ENCODE measurements at places on chromosomes 1 and 21. TPM values are rescaled to one million over a fixed set of nuclear protein-coding genes. Genes with fewer than 3 reads are reported as not detected.

Gene LRRC38
- total RNA-seq, result 0.06 TPM

Gene ACOT11
- total RNA-seq, result 2.6 TPM

Gene CFAP141
- total RNA-seq, result not detected

Gene KLHDC7A
- 1.1 TPM for total RNA-seq

Gene OR2T33
- not detected for total RNA-seq

Gene TMEM240
- 0.24 TPM for total RNA-seq

Gene LCE1B
- total RNA-seq, result not detected

Gene SLC45A3
- total RNA-seq, result 3.8 TPM

Gene RBBP5
- total RNA-seq, result 14.5 TPM

Gene COL6A1
- total RNA-seq, result 24.0 TPM

Gene TLCD4
- total RNA-seq, result 6.3 TPM

Gene PIGR
- total RNA-seq, result not detected

Gene AIDA
- total RNA-seq, result 72.9 TPM

Gene F5
- total RNA-seq, result 0.09 TPM

Gene GUCA2A
- total RNA-seq, result not detected

Gene C1orf105
- not detected for total RNA-seq

Gene C8B
- total RNA-seq, result not detected

Gene PGLYRP3
- total RNA-seq, result not detected

Gene VHLL
- not detected for total RNA-seq

Gene KRTAP13-1
- not detected for total RNA-seq

Gene AMY1A
- not detected for total RNA-seq

Gene PFKFB2
- total RNA-seq, result 5.3 TPM

Gene C1orf21
- 8.2 TPM for total RNA-seq

Gene CFAP74
- 0.08 TPM for total RNA-seq

Gene AIM2
- not detected for total RNA-seq

Gene CCDC17
- total RNA-seq, result 0.21 TPM

Gene SIM2
- total RNA-seq, result 4.8 TPM

Gene LCE3E
- not detected for total RNA-seq

Gene GPATCH4
- total RNA-seq, result 63.7 TPM

Gene MCOLN2
- total RNA-seq, result 2.1 TPM

Gene ORC1
- total RNA-seq, result 23.7 TPM

Gene FMO1
- total RNA-seq, result not detected

Gene GFI1
- total RNA-seq, result 0.23 TPM

Gene OR2T29
- not detected for total RNA-seq

Gene CPLANE2
- total RNA-seq, result 3.8 TPM

Gene EFNA3
- total RNA-seq, result 13.5 TPM

Gene ZNF683
- total RNA-seq, result not detected

Gene PRDM15
- total RNA-seq, result 3.8 TPM

Gene PM20D1
- not detected for total RNA-seq

Gene C2CD2
- 6.4 TPM for total RNA-seq

Gene ZNF670
- 2.7 TPM for total RNA-seq

Gene CDK18
- total RNA-seq, result 0.97 TPM

Gene OR2AK2
- not detected for total RNA-seq

Gene HSF2BP
- 2.2 TPM for total RNA-seq

Gene ACTA1
- total RNA-seq, result not detected

Gene KPRP
- total RNA-seq, result not detected

Gene LENEP
- total RNA-seq, result not detected

Gene TMPRSS3
- total RNA-seq, result 0.09 TPM

Gene RIPPLY3
- 0.55 TPM for total RNA-seq

Gene TNFRSF18
- total RNA-seq, result not detected

Gene DVL1
- 62.5 TPM for total RNA-seq

Gene SCNM1
- 45.9 TPM for total RNA-seq

Gene PTGFR
- not detected for total RNA-seq
